Upper lobe of left lung (tissue), 6 donors: ENCODE measurements at places on chromosomes 1 and 21. TPM values are rescaled to one million over a fixed set of nuclear protein-coding genes. Genes with fewer than 3 reads are reported as not detected.

Gene TDRD5
- not detected for total RNA-seq

Gene RPS6KA1
- total RNA-seq = 118 TPM

Gene KPNA6
- 22.2 TPM for total RNA-seq

Gene S100A1
- total RNA-seq = not detected

Gene GALNT2
- 56.7 TPM for total RNA-seq

Gene MROH9
- total RNA-seq = not detected

Gene TMEM79
- 1.6 TPM for total RNA-seq

Gene LEMD1
- total RNA-seq = not detected

Gene CD101
- 5.4 TPM for total RNA-seq

Gene SPAG17
- total RNA-seq = 0.26 TPM

Gene FALEC
- not detected for total RNA-seq

Gene PRAMEF20
- not detected for total RNA-seq

Gene SAMD13
- 0.76 TPM for total RNA-seq

Gene TAS1R2
- not detected for total RNA-seq

Gene HEYL
- 3.8 TPM for total RNA-seq

Gene C1orf105
- not detected for total RNA-seq

Gene FCRL1
- 3.2 TPM for total RNA-seq

Gene SPRTN
- total RNA-seq = 24.6 TPM

Gene CDK18
- 33.0 TPM for total RNA-seq

Gene HES2
- total RNA-seq = 3.6 TPM
